NCI-H1417 treated with DMSO at 0.1 percent for 48 hours (cell line): ENCODE measurements at places on chromosomes 7 and 10.

DNA sequence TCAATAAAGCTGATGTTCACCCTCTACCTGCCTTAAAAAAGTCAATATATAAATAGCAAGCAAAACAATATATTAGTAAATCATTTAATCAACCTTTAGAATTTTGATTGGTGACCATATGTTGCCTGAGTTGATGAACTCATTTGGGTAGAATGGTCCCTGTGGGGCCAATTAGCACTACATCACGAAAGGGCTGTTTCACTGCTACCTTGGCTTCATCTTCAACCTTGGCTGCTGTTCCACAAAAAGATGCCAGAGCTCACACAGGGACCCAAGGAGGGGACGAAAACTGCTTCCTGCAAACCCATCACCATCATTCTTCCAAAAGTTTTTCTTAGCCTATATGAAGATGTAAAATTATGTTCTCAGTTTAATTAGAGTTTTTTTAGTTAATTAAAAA lies 35.4 kb upstream of the HBP1 start:
- no peak for DNase-seq

- DNase-seq, result no peak
These were observed 1.4 kb upstream of the NEUROG3 start for GRCh38 chr10:69574571-69574978.

DNA sequence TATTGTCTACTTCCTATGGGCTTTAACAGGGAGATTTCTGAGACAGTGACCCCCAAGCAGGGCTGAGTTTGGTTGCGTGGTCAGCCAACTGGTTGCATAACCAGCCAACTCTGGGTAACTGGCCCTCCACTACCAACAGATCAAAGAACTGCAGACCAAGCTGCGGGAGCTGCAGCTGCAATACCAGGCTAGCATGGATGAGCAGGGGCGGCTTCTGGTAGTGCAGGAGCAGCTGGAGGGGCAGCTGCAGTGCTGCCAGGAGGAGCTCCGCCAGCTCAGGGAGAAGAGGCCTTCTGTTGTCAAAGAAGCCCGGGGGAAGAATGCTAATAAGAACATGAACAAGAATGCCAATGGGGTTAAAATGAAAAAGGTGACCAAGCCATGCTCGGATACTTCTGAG lies 15.7 kb upstream of the FLNC start:
- DNase-seq, result no peak

DNA sequence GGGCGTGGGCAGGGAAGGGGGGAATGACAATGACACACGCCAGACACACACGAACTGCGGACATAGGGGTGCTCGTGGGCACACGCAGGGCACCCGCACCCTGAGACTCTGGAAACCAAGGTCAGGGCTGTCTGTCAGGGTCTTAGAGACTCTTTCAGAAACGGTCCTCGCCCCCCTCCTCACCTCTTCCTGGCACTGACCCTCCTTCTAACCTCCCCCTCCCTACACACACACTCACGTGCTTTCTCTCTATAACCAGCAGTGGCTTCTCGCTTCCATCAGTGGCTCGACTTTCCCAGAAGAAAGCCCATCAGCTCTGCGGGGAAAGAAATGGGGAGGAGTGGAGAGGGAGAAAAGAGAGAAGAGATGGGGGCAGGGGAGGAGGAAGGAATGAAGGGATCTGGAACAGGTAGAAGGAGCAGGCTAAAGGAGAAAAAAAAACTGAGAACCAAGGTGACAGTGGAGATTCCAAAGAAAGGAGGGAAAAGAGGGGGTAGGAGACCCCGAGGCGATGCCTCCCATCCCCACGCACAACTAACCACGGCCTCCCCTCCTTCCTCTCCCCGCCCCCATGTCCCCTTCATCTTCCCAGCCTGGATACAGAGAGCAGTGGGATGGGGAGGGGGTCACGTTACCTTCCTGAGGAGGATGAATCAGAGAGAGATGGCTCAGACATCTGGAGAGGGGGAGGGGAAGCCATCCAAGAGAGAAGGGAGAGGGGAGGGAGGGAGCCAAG lies 1.7 kb upstream of the VGF start:
- no peak for DNase-seq

GRCh38 chr7:130683026-130683425 lies 3.3 kb downstream of the TSGA13 start:
- DNase-seq, result no peak

- no peak for DNase-seq
These were observed 78.2 kb upstream of the NPS start for GRCh38 chr10:127470911-127471310.

GRCh38 chr10:18527687-18528086 lies 123.7 kb downstream of the NSUN6 start:
- no peak for DNase-seq

DNA sequence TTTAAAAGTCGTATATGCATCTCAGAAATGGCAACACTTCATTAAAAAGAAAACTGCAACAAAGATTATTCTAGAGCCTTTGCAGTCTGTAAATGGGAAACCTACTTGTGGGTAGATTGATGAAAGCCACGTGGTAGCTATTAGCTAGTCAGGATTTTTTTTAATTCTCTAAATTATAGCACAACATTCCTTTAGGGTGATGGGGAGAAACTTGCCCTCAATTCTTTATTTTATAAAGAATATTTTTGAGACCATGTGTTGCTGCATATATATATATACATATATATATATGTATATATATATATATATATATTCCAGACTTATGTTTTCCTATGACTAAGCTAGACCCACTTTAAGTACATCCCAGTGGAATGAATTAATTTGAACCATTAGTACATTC lies 118.0 kb downstream of the PPP1R3A start:
- no peak for DNase-seq
